Right atrium auricular region (tissue), 2 donors: ENCODE measurements at places on chromosomes 1 and 21.

DNA sequence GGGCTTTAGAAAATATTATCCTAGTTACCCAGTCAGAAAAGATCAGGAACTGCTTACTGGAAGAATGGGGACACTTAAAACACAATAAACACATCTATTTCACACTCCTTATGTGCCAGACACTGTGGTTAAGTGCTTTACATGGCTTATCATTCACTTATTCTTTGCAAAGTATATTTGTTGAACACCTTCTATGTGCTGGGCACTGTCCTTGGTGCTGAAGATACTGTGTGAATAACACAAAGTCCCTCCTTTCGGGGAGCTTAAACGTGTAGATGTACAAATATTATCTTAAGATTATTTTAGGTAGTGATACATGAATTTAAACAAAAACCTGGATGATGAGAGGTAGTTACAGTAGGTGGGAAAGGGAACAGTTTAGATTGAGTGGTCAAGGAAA, 169.3 kb downstream of the ST6GALNAC5 start:
- no peak for DNase-seq

- DNase-seq = no peak
These were observed 247.0 kb downstream of the PTBP2 start for GRCh38 chr1:96968541-96968940.

- no peak for DNase-seq
These were observed 44.9 kb downstream of the GADD45A start for GRCh38 chr1:67729872-67730271.

DNA sequence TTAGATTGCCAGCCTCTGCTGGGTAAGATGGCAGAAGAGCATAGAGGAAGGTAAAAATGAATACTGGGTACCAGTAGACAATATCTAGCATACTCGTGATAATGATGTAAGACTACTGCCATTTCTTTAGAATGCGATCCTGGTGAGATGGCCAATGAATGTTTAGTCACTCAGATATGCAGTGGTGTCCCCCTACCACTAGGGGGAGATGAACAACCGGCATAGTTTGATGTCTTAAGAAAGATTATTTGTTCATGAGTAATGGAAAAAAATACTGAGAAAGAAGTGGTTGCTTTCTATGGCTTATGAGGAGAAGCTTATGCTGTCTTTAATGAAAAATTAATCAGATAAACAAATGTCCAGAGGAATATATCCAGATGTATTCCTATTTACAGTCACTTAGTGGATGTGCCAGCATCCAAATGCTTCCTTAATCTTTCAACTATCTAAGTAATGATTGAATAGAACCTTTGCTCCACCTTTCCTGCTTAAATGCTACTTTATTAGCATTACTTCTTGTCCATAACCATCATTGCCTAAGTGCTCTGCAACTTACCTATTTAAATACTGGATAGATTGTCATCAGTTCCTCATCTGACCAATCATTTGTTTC, 256.6 kb downstream of the ST6GALNAC3 start:
- DNase-seq = no peak

GRCh38 chr1:156226116-156226538, 13.3 kb downstream of the PMF1 start:
- DNase-seq = no peak

- no peak for DNase-seq
These were observed 68.9 kb downstream of the SNRPE start for GRCh38 chr1:203930342-203930741.

DNA sequence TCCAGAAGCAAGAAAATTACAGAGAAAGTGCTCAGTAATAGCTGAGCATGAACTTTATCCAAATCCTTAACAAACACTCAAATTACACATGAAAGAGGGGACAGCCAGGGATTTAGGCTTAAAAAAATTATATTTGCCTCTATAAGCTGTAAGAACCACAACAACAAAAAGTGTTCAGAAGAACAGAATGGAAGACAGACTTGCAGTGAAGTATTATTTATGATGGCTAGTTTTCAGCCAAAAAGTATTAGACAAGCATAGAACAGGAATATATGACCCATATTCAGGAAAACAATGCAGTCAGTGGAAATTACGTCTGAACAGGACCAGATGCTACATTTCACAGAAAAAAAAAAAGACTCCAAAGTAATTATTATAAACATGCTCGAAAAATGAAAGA, 1246.3 kb downstream of the NCAM2 start:
- DNase-seq = no peak
